Right atrium auricular region (tissue), 2 donors: ENCODE measurements at places on chromosomes 2 and 18. TPM values are rescaled to one million over a fixed set of nuclear protein-coding genes. Genes with fewer than 3 reads are reported as not detected.

The REG1B gene
- total RNA-seq: not detected

The IL1A gene
- not detected for total RNA-seq

The TWIST2 gene
- 6.2 TPM for total RNA-seq

The CRYGD gene
- total RNA-seq: not detected

The CFAP210 gene
- total RNA-seq: not detected

The DBI gene
- 312 TPM for total RNA-seq

The TP53I3 gene
- 8.0 TPM for total RNA-seq

The GPR155 gene
- 13.7 TPM for total RNA-seq

The CYS1 gene
- total RNA-seq: 5.9 TPM

The IL1R2 gene
- total RNA-seq: 16.1 TPM

The ALPP gene
- total RNA-seq: not detected

The CMPK2 gene
- total RNA-seq: 1.8 TPM

The MRPS9 gene
- total RNA-seq: 29.0 TPM

The RSAD2 gene
- total RNA-seq: 3.6 TPM

The DNAJC10 gene
- 26.1 TPM for total RNA-seq

The ACVR1C gene
- total RNA-seq: 1.1 TPM

The ERBB4 gene
- total RNA-seq: 22.4 TPM

The CSRNP3 gene
- total RNA-seq: 1.3 TPM

The SPEG gene
- total RNA-seq: 82.2 TPM

The DLGAP1 gene
- 1.1 TPM for total RNA-seq

The CDH7 gene
- total RNA-seq: not detected
